ENCODE measurements at places on chromosomes 16 and 17.

DNA sequence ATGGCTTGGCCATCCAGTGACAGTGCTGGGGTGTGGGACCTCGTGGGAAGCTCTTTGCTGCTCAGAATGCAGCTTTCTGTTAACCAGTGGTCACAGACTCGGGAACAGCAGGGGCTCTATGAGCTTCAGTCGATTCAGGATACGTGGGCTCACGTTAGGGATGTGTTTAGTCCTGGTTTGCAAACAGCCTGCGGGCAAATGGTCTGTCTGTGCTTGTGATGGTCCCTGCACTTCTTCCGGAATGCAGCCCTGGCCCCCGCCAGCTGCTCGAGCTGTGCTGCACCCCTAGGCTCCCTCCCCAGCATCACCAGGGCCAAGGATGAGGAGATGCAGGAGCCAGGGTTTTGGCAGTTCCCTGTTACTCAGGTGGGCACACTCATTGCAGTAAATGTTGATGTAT, 172.8 kb upstream of the CHMP6 start:
- DNase-seq: no peak

GRCh38 chr17:32623196-32623595, 136.4 kb downstream of the CDK5R1 start:
- DNase-seq: no peak

GRCh38 chr17:6508519-6509030, 47.8 kb downstream of the PITPNM3 start:
- DNase-seq: no peak

- peak; percentile 79 for DNase-seq
These were observed 30.6 kb downstream of the C16orf74 start for GRCh38 chr16:85720302-85720637.

DNA sequence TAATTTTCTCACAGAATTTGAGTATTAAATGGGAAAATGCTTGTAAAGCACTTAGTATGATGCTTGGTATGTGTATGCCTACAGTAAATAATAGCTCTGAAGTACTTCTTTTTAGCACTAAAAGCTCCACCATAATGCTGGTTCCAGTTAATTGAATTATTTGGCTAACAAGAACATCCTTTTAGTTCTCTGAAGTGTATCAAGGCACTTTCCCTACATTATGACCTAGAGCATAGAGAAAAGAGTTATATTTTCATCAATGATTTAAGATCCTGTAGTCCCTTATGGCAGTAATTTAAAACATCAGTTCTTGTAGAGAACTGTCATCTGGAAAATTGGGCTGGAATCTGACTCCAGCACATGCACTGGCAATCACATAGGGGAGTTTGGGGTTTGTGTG, 21.9 kb upstream of the PHAF1 start:
- no peak for DNase-seq

DNA sequence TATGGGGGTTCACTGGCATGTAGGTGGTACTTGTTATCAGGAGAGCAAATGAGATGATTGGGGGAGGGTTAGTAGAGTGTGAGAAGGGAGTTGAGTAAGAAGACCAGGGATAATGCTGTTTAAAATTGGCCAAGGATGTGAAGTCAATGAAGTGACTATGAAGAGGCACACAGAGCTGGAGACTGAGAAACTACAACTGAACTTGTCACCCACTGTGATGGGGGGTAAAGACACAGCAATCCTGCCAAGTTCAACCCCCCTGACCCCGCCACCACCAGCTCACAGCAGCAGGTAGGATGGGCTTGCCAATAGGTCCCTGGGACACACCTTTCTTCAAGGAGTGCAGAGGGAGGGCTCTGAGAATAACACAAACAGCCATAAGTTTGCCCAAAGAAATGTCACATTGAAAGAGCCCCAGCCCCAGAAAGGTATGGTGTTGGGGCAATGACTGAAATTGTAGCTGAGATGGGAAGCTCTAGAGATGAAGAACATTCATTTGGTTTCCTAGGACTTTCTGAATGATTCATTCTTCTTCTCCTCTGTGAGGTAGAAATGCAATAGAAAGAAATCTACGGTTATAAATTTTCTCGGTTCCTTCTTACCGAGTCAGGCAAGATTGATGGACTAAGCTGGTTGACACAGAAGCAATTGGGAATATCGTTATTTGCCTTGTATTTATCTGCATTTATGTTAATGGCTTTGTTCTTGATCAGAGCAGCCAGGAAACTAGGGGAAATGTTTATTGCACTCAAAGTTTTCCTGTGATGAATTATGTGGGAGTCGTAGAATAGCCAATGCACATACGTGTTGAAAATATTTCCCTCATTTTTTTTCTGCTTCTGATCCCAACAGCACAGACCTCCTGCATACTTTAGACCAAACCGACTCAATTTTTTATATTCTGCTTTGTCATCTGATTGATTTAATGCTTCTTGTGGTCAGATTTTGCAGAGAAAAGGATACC, 595.2 kb upstream of the CDH11 start:
- DNase-seq: peak; percentile 39

DNA sequence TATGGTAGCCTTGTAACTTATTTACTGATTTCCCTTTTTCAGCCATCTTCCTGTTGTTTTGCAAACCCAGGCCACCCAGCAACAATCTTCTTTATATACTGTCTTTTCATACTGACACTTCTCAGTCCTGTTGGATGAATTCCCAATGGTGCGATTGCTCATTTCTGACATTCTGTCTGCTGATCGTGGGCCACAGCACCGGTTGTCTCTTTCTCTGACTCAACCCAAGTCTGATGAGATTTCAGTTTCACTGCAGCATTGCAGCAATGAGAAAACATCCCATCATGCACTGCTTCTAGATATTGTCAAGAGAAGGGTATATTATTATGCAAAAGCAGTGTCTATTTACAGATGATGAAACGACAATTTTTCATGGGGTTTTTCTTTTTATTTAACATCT, 349.2 kb upstream of the HSBP1 start:
- DNase-seq: no peak

DNA sequence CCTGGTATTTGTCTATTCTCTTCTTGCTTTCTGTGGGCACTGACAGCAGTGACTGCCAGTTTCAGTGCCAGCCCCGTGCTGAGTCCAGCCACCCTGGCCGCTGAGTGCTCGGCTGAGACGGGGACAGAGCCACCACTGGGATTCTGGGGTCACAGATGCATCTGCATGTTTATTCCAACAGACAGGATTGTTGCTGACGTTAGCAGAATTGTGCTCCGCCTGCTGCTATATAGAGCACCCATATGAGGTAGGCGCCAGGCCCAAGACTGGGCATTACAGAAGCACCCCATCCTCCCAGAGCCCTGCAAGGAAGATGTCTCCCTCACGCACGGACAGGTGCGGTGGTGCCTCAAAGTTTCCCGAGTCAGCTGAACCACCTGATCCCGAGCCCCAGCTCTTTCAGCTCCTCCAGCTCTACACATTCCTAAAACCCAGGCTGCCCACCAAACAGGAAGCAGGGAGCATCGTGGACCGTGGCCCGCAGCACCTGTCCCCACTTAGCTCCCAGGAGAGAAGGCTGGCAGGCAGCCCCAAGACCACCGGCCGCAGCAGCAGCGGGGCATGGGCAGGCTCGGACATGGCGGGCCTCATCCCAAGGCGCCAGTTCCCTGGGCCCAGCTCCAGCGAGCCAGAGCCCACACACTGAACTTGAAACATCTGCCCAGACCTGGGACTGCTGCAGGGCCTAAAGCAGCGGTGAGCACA, 44.9 kb upstream of the RASD1 start:
- no peak for DNase-seq

DNA sequence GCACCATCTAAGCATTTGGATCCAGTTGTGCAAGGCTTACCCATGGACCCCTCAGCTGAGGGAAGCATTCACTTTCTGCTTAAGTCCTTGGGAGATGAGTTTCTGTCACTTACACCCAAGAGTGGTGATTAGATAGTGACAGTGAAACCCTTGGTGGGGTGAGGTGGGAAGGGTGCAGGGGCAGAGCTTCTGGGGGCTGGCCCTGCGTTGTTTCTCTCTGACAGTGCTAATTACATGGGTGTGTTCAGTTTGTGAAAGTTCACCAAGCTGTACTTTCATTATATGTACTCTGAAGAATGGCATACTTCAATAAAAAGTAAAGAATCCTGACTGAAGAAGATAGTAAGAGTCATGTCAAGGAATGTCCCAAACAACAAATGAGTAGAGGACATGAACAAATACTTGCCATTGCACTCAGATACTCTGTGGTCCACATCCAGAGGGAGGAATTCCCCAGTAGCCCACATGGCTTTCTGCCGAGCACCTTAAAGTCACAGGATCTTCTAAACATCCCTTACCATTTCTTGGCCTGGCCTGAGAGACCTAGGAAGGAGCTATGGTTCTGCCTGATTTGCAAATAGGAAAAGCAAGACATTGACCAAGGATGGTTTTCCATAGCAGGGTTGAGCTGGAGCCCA, 8.4 kb downstream of the CHST6 start:
- DNase-seq: no peak

- no peak for DNase-seq
These were observed 103.5 kb upstream of the TNRC6C start for GRCh38 chr17:77854759-77855745.

- no peak for DNase-seq
These were observed 4.0 kb downstream of the SLC16A13 start for GRCh38 chr17:7039832-7040231.

- no peak for DNase-seq
These were observed 111.8 kb upstream of the CRHR1 start for GRCh38 chr17:45672301-45672700.

- DNase-seq: no peak
These were observed 725 bp upstream of the ARL5C start for GRCh38 chr17:39166437-39167335.

GRCh38 chr17:45361451-45361850, 44.6 kb upstream of the MAP3K14 start:
- no peak for DNase-seq

DNA sequence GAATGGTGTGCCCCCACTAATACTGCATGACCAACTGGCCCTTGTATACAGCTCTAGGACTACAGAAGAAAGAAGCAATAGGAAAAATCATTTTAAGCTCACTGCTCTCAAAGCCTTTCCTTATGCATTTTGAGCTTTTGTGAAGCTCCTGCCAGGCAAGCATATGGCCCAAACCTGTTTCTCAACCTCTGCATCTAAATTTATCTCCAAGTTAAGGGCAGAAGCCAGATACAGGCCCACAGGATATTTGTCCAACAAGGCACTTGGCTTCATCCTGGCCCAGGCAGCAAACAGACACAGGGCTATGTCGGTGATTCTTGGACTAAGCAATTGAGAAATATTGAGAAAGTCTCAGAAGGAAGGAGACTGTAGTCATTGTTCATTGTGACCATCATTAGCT, 43.9 kb downstream of the CCT6B start:
- DNase-seq: no peak

DNA sequence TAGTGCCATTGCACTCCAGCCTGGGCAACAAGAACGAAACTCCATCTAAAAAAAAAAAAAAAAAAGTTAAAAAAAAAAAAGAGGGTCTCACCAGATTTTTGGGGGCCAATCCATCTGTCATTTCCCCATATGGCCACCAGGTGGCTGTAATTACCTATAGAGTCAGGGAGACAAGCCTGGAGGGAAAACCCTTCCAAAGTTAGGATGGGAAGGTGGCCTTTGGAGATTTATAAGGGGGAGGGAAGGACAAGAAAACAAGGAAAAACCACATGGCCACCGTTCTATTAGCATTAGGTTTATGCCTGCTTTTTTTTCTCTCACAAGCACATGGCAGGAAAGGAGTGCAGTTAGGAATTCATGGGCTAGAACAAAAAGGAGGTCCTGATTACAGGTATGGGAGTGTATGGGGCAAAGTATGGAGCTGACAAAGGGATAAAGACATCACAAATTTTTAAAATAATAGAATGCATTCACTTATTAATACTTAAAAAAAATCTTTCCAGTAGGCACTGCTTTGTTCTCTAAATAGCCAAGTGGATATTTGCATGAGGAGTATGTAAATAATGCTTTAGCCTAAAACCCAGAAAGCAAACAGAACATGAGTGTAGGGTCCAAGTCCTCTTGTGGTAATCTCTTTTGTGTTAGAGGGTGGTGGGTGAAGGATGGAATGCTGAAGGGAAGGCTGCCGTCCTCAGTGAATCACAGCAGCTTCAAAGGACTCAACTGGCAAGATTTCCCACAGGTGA, 5.1 kb downstream of the CYB5D1 start:
- DNase-seq: no peak

GRCh38 chr16:23952128-23952970, 116.6 kb downstream of the PRKCB start:
- no peak for DNase-seq

- DNase-seq: peak; percentile 45
These were observed 5.6 kb downstream of the GFAP start for GRCh38 chr17:44909681-44910144.

- no peak for DNase-seq
These were observed 450.0 kb downstream of the NPIPA7 start for GRCh38 chr16:16828913-16829398.

DNA sequence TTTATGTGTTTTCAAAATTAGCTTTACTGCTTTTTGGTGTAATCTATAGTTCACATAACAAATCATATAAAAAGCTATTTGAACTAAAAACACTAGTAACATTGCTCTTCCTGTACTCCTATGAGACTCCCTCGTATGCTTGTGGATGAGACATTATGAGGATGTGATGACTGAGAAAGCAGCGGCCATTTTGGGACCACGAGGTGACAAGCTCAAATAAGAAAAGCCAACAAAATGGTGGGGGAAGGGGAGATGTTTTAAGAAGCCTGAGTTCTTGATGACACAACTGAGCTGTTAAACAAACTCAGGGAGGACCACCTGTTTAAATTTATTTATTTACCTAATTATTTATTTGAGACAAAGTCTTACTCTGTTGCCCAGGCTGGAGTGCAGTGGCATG, 4.5 kb downstream of the CCL18 start:
- DNase-seq: no peak

DNA sequence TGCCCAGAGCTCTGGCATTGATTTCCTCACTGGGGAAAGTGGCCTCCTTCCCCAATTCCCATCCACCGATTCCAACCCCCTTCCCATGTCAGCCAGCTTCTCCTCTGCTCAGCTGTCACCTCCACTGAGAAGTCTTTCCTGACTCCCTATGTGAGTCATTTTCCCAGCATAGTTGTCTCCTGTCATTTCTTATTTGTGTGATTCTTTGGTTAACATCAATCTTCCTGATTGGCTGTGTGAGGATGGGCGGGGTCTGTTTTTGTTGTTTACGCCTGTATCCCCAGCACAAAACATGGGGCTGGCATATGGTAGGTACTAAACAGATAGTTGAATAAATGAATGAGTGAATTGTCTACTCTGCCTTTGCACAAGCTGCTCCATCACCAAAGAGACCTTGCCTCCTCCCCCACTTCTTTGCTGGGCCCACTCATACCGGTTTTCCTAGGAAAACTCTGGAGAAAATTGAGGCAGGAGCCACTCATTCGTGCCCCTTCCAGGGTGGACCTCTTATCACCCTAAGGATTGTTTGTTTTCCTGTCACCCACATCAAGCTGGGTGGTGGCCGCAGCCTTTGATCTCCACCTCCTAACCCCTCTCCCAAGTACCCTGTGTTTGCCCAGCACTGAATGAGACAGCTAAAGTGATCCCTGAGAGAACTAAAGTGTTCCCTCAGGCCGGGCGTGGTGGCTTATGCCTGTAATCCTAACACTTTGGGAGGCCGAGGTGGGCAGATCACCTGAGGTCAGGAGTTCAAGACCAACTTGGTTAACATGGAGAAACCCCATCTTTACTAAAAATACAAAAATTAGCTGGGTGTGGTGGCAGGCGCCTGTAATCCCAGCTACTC, 1.2 kb upstream of the GRB7 start:
- peak; percentile 17 for DNase-seq

All from NCI-H226 (cell line).